ENCODE measurements at places on chromosomes 11 and 22.

- no peak for DNase-seq
Observed at GRCh38 chr11:35270342-35270741, 131.4 kb downstream of the CD44 start.

DNA sequence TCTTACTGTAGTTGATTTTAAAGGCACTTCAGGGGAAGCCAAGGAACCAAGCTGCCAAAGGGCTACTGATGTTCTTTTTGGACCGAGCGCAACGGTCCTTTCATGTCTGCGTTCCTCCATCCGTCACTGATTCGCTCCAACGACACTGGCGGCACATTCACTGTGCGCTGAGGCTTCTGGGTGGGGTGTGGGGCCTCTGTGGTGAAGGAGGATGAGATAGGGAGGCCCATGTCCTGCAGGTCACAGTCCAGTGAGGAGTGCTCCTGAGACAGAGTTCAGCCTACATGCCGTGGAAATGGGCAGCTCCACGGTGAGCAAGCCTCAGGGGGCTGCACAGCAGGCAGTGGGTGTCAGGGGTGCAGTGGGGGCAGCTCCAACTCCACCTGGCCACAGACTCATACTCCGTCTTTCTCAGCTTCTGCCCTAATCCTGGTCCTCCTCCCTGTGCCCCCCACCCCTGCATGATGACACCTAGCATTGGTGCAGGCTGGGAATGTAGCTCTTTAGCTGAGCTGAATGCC, 87.8 kb upstream of the SHANK2 start:
- DNase-seq, result no peak

DNA sequence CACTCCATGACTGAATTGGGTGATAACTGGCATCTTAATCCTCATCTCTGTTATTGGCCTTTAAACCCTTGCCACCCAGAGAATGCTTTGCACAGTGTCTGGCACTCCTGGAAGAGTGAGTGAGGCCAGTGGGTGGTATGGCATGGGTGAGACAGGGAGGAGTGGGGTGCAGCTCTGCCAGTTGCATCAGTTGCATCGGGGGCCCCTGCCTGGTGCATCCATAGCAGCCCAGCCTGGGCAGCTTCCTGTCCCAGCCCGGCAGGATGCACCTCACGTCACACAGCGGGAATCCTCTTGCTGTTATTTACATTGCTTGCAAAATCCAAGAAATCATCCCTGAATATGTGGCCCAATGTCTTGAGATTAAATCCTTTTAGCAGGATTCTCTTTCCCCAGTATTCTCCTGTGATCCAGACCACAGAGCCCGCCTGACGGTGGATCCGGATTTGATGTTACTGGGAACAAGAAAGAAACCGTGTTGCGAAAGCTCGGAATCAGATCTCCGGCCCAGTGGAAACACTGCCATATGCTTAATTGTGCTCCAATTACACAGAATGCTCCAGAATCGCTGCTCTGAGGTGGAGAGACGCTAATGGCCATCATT, 37.6 kb upstream of the MN1 start:
- no peak for DNase-seq

- peak; percentile 78 for DNase-seq
Observed at GRCh38 chr11:70397983-70398833, at the start of gene CTTN. CTTN (plus strand) TSS chr11:70398529; CDS start chr11:70407298, 8,769 bp downstream.

DNA sequence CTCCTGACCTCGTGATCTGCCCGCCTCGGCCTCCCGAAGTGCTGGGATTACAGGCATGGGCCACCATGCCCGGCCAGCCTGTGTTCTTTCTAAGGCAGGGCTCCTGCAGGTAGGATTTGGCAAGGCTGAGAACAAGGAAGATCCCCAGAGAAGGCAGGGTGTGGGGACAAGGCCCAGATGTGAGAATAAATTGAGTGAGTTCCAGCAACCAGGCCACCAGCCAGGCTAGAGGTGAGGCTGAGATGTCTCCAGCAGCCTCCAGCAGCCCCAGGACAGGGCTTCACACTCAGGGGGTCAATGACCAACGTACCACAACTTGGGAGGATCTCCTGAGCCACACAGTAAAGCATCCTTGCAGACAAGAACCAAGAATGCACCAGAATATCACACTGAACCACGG, 75.1 kb downstream of the BUD13 start:
- DNase-seq, result no peak

GRCh38 chr22:27669798-27670599, 131.6 kb downstream of the MN1 start:
- no peak for DNase-seq

- DNase-seq, result no peak
Observed at GRCh38 chr11:109041876-109042275, 377.0 kb downstream of the DDX10 start.

DNA sequence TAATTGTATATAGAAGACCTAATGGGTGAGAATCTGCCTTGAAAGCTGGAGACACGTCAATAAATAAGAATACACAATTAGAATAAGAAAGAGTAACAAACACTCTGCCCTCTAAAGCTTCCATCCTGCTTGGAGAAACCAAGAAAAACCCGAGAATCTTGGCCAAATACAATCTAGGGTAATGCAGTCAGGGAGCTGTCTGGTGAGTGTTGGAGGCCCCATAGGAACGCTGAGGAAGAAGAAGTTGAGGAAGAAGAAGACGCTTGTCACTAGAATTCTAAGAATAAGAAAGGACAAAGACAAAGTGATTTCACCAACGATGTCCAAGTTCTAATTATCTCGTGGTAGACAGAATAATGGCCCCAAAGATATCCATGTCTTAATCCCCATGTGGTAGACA, 4485.9 kb upstream of the OR11H1 start:
- DNase-seq, result no peak

GRCh38 chr11:118106789-118107335, 20.1 kb upstream of the SMIM35 start:
- DNase-seq, result no peak

- DNase-seq, result no peak
Observed at GRCh38 chr11:46865340-46865739, 19.3 kb upstream of the CKAP5 start.

DNA sequence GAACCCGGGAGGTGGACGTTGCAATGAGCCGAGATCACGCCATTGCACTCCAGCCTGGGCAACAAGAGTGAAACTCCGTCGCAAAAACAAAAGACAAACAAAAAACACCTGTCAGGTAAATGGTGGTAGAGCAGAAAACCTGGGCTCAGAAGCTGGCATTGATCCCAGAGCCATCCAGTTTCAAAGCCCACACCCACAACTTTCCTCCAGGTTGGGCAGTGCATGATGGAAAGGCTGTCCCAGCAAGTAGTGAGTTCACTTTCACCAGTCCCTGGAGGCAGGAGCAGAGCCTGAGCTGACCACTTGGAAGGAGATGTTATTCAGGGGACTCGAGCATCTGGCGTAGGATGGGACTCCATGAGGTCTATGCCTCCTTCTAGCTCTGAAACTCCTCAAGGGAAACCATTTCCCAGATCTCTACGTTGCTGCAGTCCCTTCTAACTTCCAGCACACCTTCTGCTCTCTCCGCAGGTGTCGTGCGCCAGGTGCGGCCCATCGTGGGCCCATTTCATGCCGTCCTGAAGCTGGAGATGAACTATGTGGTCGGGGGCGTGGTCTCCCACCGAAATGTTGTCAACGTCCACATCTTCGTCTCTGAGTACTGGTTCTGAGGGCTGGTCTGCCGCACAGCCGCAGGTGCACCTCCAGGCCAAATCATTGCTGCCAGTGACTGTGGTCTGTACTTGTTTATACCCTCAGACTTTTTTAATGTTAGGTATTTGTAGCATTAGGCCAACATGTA, 71.6 kb upstream of the ATXN10 start:
- DNase-seq, result peak; percentile 67

DNA sequence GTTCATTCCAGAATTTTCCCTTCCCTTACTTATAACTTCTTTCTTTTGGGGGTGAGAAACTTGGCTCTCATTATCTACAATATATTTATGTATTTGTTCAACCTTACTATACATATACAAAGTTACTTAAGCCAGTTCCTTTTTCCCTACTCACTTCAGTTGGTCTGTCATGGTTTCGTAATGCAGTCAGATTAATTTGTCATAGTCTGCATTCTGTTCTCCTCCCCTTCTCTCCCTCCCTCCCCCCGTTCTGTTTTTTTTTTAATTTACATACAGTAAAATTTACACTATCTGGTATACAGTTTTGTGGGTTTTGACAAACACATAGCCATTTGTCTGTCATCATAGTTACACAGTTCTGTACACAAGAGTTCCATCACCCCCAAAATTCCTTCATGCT, 71.8 kb upstream of the ADORA2A start:
- DNase-seq, result no peak

GRCh38 chr22:18044548-18045271, 20.3 kb upstream of the MICAL3 start:
- peak; percentile 81 for DNase-seq

DNA sequence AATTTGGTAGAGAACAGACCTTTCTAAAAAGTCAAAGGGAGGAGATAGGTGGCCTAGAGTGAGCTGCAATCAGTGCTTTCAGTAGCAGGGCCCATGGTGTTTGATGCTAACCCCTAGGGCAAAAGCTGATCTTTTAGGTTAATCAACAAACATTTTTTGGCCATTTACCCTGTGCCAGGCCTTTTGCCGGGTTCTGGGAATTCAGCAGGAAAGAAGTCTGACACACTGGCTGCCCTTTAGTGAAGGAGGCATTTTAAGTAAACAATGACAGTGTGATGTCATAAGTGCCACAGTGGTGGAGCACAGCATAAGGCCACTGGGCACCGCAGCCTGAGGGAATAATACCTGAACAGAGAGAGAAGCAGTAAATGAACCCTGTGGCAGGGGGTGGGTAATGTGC, 29.0 kb downstream of the C22orf31 start:
- DNase-seq, result no peak

- no peak for DNase-seq
Observed at GRCh38 chr11:70005107-70005818, 72.9 kb upstream of the ANO1 start.

DNA sequence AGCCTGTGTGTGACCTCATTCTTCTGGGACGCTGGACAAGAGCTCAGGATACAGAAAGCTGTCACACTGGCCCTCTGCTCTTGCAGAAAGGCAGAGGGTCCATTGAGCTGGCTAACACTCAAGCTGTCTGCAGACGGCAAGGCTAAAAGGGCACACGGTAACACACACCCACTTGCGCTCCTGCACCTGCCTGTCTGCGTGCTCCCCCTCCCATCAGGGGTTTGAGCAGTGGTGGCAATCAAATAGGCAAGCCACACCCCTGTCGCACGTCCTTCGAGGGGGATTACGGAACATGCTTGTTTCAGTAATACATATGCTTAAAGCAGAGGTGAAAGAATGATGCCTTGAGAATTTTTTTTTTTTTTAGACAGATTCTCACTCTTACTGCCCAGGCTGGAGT, 7.1 kb upstream of the QSER1 start:
- DNase-seq, result no peak

GRCh38 chr11:9053316-9054035, 37.9 kb downstream of the SCUBE2 start:
- no peak for DNase-seq

GRCh38 chr11:71504531-71504930, 22.5 kb upstream of the KRTAP5-7 start:
- DNase-seq, result peak; percentile 8

DNA sequence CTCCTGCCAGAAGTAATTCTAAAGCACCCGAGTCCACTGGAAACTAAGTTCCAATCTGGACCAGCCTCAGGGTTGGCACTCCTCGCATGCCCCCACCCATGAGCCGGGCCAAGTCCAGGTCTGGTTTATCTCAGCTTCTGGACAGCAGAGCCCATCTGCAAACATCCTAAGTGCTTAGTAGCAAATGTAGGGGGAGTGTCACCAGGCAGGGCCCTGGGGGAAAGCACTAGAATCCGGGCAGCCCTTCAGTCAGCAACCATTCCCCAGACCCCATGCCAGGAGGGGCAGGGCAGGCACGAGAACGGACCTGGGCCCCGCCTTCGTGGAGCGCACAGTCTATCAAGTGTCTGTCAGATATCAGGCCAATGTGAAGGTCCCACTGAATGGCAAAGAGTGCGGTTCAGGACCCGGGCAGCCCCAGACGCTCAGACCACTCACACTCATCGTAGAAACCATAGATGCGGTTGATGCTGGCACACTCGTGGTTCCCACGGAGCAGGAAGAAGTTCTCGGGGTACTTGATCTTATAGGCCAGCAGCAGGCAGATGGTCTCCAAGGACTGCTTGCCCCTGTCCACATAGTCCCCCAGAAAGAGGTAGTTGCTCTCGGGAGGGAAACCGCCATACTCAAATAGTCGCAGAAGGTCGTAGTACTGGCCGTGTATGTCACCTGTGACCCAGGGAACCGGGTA, 1.3 kb downstream of the PPP1CA start:
- no peak for DNase-seq

DNA sequence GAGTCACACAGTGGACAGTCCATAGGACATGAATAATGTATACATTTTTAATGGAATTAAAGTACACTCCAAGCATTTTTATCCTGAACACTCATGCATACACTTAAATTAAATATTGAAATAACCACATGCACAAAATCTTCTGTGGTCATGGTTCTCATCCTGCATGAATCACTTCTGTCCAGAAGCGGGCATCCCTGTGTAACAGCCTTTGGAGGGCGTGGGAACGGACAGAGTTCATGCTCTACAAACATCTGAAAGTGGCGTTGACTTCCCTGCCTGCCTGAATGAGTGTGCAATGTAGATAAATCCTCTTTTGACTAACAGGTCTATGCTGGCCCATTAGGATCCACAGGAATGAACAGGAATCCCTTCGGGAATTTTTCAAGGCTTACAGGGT, 780.2 kb downstream of the BRD1 start:
- DNase-seq, result no peak

DNA sequence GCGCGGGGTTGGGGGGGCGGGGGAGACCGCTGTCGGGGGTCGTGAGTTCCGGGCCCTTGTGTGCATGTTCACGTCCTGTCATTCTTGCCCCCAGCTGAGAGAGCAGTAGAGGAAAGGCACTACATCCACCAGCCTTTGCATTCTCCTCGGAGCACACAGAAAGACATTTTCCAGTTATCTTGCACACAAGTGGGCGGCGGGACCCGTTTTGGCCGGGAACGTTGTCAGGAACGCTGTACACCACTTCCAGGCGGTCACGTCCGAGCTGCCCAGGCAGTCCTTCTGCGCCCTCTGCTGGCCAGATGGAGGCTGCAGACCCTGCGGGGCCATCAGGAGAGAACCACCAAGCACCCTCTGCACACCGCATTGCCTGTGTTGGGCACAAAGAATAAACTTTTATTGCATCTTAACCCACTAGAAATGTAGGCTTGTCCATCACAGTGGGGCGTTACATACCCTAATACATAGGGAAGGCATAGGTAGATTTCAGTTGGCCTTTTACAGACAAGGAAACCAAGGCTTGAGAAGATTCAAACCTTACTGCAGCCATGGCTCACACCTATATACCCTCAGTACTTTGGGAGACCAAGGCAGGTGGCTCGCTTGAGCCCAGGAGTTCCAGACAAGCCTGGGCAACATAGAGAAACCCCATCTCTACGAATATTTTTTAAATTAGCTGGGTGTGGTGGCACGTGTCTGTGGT, 2.8 kb upstream of the CDKN1C start:
- peak; percentile 81 for DNase-seq

DNA sequence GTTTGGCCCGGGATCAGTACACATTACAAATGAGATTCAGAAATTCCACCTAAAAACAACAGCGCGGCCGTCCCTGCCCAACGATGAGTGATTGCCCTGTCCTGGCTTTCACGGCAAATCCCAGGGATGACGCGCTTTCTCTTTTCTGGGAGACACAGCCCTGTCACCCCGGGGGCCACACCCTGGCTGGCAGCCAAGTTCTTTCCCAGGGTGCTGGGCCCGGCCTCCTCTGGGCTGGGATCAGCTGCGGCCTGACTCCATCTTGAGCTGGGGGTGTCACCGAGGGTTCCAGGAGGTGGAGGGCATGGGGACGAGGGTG, 82.7 kb downstream of the FBLN1 start:
- no peak for DNase-seq
